ENCODE measurements at places on chromosomes 4 and X.

- no peak for DNase-seq
Measured at GRCh38 chrX:150635952-150636351, 57.2 kb upstream of the MTMR1 start.

DNA sequence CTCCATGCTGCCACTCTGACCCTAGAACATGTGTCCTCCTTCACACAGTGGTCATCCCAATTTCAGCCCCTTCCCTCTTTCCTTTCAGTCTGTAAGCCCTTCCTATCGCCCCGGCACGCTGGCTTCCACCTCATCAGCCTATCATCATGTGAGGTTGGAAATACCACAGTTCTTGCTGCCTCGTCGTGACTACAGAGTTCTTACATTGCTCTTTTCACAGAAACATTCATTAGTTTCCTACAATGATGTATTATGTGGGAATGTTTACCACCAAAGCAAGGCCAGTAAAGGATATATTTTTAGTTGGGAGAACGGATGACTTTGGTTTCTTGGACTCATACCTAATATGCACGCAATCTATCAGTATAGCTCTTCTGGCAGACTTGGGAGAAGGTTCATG is 169.5 kb upstream of the BOD1L1 start:
- DNase-seq = no peak

DNA sequence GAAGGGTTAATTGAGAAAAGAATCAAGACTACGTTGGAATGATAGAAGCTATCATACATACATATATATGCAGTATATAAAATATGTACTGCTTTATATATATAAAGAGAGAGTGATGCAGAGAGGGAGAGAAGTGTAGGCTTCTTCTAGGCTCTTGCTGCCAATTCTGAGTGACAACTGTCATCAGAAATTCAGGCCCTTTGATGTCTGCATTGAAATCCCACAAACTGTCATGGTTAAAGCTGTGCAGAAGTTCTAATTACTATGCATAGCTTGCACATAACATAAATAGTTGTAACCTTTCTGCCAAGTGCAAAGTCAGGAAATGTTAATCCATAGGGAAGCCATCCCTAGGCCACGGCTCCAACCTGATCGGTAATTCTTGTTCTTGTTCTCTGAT is 251.0 kb downstream of the STIM2 start:
- no peak for DNase-seq

GRCh38 chrX:153593811-153594500 is 5.0 kb downstream of the CCNQ start:
- DNase-seq = no peak

DNA sequence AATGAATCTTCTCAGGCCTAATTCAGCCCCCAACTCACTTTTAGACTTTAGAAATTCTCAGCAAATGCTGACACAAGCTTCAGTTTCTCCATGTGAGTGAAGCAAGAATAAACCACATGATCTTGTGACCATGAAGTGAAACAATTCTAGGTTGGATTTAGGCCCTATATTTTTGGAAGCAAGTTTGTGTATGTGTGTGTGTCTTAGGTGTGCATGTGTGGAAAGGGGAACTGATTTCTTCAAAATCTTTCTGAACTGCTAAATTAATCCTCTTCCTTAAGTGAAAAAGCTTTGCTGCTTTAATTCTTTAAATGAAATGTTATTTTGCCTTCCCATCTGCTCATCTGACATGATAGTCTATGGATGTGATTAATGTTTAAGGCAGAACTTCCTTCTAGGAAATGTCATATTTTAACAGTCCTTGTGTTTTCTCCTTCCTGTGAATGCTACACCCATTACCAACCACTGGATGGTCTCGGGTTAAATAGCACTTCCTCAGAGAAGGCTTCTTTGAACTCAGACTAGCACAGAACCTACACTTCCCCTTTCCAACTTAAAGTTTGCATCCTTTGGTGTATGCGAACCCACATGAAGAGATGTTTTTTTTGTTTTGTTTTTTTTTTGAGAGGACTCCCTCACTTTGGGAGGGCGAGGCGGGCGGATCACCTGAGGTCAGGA is 1.2 kb upstream of the TMEM144 start:
- DNase-seq = no peak

GRCh38 chr4:132691026-132691425 is 458.1 kb upstream of the PCDH10 start:
- no peak for DNase-seq

Data from progenitor cell of endocrine pancreas (in vitro differentiated cells).